Central memory CD4-positive, alpha-beta T cell (primary cell): ENCODE measurements at places on chromosomes 2 and 18.
A peak's percentile ranks its signal among the peaks of the same experiment; 100 is the strongest.

GRCh38 chr2:201320701-201321100 lies 36.4 kb downstream of the FLACC1 start:
- no peak for DNase-seq

- DNase-seq = no peak
Measured at GRCh38 chr2:121303531-121304263, 18.7 kb upstream of the TFCP2L1 start.

GRCh38 chr18:64852281-64852680 lies 703.4 kb upstream of the LINC00305 start:
- DNase-seq = no peak

DNA sequence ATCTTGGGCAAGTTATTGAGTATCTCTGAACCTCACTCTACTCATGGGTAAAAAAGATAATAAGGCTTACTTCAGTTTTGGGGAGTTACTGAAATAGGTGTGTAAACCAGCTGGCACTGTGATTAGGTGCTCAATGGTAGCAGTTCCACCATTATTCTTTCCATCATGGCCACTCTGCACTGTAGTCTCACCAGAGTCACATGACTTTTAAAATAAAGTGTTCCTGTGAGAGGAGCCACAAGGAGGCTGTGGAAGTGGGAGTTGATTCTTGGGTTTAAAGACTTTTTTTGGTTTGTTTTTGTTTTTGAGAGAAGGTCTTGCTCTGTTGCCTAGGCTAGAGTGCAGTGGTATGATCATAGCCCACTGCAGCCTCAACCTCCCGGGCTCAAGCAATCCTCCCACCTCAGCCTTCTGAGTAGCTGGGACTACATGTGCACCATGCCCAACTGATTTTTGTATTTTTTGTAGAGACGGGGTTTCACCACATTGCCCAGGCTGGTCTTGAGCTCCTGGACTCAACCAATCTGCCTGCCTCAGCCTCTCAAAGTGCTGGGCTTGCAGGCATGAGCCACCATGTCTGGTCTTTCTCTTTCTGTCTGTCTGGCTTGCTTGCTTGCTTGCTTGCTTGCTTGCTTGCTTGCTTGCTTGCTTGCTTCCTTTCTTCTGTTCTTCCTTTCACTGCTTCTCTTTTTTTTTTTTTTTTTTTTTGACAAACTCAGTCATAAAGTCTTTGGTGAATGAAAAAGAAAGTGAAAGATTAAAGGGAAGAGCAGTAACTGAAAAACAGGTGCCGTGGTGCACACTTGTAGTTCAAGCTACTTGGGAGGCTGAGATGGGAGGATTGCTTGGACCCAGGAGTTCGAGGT lies 21.2 kb upstream of the ACVR1 start:
- peak; percentile 66 for DNase-seq

DNA sequence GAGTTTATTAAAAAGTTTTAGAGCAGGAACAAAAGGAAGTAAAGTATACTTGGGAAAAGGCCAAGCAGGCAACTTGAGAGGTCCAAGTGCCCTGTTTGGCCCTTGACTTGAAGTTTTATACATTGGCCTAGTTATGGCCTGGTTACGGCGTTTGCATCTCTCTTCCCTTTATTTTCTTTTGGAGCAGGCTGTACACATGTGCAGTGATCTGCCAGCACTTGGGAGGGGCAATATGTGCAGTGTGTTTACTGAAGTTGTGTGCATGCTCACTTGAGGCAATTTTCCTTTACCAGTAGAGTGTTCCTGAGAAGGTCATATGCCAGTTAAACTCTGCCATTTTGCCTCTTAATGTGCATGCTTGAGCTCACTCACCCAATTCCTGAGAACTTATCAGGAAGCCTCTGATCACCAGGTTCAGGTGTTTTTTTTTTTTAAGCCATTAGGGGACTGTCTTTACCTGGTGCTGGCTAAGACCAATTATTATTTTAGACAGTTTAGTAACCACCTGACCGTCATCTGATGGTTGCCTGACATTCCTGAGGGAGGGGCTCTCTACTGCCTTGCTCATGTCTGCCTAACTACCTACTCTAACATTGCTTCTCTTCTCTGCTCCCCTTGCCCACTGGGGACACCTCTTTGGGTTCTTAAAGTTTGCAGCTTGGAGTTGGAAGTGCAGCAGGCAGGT lies 48.0 kb downstream of the SCN2A start:
- DNase-seq = no peak

- no peak for DNase-seq
Measured at GRCh38 chr2:220259662-220260061, 632.2 kb downstream of the SLC4A3 start.

DNA sequence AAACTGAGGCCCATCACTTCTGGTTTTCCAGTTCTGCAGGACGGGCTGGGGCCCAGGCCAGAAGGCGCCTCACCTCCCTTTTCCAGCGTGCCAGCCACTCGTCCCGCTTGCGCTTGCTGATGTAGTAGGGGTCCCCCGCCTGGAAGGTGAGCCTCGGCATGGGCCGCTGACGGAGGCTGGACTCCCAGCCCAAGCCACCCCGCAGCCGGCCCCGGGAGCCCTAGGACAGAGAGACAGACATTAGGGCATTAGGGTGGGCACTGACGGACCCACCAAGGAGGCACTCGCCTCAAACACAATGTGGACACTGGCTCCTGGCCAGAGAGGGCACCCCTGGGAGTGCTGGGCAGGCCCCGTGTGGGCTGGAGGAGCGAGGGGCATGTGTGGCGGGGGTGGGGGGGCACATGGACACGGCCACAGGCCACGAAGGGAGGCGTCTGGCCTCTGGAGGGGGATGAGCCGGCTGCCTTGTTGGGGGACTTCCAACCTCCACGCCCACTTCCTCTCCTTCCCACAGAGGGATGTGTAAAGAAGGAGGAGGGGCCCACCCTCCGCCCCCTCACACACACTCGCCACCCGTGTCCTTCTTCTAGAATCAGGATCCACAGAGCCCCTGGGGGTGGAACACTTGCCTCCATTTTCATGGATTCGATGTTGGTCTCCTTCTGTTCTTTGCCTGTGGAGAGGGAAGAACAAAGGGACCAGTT lies 66.7 kb downstream of the DNMT3A start:
- DNase-seq = peak; percentile 62

DNA sequence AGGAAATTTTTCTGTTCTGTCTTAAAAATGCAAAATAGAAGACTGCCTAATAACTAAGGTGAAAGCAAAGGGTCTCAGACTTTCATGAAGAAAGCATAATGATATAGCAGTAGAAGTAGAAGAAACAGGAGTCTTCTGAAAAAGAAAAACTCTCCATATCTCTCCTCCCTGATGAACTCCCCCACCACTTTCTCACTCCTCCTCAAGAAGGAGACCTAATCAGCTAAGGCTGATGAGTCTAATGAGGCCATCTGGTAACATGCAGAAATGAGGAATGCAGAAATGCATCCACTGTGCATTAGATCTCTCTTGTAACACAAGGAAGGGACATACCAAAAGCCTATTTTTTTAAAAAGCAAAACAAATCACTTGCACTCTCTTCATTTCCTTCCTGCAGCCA lies 273.7 kb upstream of the UBE2E3 start:
- DNase-seq = no peak

DNA sequence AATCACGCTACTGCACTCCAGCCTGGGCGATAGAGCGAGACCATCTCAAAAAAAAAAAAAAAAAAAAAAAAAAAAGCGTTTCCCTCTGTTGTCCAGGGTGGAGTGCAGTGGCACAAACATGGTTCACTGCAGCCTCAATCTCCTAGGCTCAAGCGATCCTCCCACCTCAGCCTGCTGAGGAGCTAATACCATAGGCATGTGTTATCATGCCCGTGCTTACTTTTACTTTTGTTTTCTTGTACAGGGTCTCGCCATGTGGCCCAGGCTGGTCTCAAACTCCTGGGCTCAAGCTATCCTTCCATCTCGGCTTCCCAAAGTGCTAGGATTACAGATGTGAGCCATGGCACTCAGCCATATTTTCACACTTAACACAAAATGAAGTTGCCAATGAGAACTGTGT lies 37.5 kb downstream of the PSME4 start:
- DNase-seq = no peak

GRCh38 chr2:90207454-90208058 lies 1516.1 kb downstream of the RPIA start:
- DNase-seq = no peak

- DNase-seq = no peak
Measured at GRCh38 chr2:56540916-56541315, 357.1 kb downstream of the CCDC85A start.

DNA sequence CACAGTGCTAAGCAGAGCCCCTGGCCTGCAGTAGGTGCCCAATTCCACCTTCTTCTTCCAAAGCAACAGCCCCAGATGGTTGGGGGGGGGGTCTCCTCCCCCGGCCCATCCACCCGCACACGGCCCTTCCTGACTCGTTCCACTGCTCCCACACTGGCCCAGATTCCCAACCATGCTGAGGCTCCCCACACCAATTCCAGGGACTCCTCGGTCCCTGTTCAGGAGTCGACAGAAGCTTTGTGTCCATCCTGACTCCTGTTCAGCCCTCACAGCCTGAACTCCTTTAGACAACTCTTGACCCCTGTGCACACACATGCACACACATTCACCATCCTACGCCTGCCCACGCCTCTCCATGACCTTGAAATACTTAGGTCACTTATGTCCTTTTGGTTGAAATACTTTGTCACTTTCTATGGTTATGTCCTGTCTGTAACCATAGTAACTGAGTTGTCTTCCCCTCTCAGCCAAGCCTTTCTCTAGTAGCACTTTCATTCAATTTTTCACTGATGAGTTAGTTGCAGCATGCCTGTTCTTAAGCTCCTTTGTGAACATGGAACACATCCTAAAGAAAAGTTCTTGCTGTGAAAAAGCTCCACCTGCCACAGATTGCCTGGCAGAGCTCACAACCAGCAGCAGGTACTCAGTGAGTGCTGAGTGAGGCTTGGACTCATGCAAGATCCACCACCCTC lies 225.8 kb downstream of the SEPTIN10 start:
- no peak for DNase-seq

DNA sequence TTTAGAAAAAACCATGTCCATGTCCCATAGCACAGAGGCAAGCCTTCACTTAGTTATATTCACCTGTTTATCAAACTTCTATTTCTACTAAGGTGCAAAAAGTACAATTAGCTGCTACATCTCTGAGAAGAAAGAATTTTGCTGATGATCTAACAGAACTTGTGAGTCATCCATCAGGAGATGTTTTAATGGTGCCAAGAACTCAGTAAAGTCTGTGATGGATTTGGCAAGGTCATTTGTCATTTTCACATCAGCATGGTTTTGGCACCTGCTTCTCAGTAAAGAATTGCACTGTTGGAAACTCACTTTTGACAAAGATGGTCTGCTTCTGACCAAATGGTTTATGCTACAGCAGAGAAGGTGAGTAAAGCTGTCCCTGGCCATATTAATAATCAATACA lies 195.7 kb upstream of the TMEFF2 start:
- no peak for DNase-seq

GRCh38 chr2:239803102-239803765 lies 221.9 kb downstream of the NDUFA10 start:
- no peak for DNase-seq

- DNase-seq = no peak
Measured at GRCh38 chr2:29629495-29629894, 291.9 kb downstream of the ALK start.

DNA sequence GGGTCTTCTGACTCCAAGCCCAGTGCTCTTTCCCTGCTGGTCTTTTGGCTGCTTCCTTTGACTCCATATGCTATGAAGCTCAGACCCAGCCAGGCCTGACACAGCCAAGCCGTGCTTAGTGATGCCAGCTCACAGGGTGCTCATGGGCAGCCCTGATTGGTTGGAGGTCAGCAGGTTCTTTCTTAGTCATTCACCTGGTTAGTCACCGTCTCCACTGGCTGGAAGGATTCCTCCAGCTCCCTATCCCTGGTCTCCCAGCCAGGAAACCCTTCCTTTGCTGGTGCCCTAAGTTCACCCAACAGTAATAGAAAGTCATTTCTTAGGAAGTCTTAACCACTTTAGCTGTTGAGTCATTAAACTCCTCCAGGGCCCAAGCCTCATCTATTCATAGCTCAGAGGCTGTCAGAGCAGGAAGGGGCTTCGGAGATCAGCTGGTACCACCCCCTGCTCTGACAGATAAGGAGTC lies 3.9 kb downstream of the KCNK3 start:
- no peak for DNase-seq

- DNase-seq = peak; percentile 73
Measured at GRCh38 chr2:157441072-157441454, 2.8 kb downstream of the CYTIP start.

DNA sequence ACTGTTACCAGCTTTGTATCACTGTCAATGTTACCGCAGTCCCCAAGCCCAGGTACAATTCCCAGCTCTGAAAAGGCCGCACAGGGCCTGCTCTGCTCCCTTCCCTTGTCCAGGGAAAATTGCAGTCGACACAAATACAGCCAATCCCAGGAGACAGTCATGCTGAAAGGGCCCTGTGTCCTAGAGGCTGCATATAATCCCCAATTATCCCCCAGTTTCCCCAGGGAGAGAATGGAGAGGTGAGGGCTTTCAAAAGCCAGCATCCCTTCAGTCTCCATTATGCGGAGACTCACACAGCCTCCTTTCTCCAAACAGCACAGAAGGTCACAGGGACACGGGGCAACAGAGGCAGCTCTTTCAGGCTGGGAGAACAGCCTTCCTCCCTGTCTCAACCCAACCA lies 17.1 kb upstream of the CTIF start:
- no peak for DNase-seq
